ENCODE measurements at places on chromosomes 16 and 17. TPM values are rescaled to one million over a fixed set of nuclear protein-coding genes. Genes with fewer than 3 reads are reported as not detected.

IRX6 gene
- total RNA-seq = 6.1 TPM

CEP20 gene
- 45.2 TPM for total RNA-seq

VMO1 gene
- total RNA-seq = not detected

CD300LB gene
- total RNA-seq = 3.1 TPM

NOS2 gene
- 1.5 TPM for total RNA-seq

STH gene
- not detected for total RNA-seq

NPIPB6 gene
- not detected for total RNA-seq

TSPOAP1 gene
- total RNA-seq = 50.3 TPM

HLF gene
- total RNA-seq = 25.8 TPM

KRT33A gene
- total RNA-seq = not detected

Data from upper lobe of left lung (tissue), 6 donors.